ENCODE measurements at places on chromosomes 16 and 17. TPM values are rescaled to one million over a fixed set of nuclear protein-coding genes. Genes with fewer than 3 reads are reported as not detected.

GRCh38 chr16:53600126-53600525, 97.1 kb upstream of the AKTIP start:
- DNase-seq = no peak

CCL13 gene
- polyA plus RNA-seq = not detected

GRCh38 chr16:27387724-27388123, 14.2 kb upstream of the IL21R start:
- DNase-seq = no peak

EPX gene
- polyA plus RNA-seq = not detected

DNA sequence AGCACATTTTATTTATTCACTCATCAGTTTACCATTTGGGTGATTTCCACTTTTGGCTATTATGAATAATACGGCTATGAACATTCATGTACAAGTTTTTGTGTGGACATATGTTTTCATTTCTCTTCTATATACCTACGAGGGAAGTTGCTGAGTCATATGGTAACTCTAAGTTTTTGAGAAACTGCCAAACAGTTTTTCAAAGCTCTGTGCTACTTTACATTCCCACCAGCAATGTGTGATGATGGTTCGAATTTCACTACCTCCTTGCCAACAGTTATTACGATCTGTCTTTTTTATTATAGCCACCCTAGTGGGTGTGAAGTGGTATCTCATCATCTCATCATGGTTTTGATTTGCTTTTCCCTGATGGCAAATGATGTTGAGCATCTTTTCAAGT, 63.7 kb upstream of the MRTFB start:
- no peak for DNase-seq

GRCh38 chr16:71885261-71885650, 1.3 kb upstream of the ZNF821 start:
- DNase-seq = no peak

DNA sequence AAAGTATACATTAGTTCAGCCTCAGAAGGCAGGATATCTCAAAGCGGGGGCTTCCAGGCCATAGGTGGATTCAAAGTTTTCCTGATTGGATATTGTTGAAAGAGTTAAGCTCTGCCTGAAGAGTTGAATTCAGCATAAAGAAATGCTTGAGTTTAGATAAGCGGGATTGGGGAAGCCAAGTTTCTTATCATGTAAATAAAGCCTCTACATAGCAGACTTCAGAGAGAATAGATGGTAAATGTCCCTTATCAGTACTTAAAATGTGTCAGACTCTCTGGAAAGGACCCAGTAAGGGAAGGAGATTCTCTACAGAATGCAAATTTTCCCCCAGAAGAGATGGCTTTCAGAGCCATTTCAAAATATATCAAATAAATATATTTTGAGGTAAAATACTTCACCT, 423.5 kb downstream of the SHISA9 start:
- DNase-seq = no peak

CASKIN2 gene
- 1.9 TPM for polyA plus RNA-seq

DNA sequence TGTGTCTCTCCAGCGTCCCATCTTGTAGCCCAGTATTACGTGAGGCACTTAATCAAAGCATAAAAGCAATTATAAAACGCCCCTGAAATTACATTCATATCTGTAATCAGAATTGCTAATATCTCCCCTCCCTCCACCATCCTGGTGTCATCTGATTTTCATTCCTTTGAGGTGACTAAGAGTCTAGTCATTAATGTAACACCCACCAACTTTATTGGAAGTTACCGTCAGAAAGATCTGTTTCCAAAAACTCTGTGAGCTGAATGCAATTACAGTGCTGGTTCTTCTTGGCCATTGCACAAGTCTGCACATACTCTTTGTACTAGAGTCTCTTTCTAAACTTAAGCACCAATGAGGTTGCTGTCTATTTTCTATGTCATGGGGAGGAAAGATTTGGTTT, 12.5 kb upstream of the MAF start:
- DNase-seq = no peak

- DNase-seq = no peak
Observed at GRCh38 chr17:79326814-79327213, 252.2 kb downstream of the ENGASE start.

DNA sequence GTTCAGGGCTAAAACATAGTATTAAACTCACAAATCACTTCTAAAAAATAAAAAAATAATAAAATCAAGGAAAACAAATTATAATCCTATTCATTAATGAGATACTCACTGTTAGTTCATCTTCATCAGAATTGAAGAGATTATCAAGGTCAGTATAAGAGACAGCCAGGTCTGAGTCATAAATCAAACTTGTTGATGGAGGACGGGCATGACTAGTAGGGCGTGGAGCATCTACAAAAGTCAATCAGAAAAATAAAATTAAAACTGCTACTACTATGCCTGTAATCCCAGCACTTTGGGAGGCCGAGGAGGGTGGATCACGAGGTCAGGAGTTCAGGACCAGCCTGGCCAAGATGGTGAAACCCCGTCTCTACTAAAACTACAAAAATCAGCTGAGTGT, 59.1 kb upstream of the INTS2 start:
- DNase-seq = no peak

DNA sequence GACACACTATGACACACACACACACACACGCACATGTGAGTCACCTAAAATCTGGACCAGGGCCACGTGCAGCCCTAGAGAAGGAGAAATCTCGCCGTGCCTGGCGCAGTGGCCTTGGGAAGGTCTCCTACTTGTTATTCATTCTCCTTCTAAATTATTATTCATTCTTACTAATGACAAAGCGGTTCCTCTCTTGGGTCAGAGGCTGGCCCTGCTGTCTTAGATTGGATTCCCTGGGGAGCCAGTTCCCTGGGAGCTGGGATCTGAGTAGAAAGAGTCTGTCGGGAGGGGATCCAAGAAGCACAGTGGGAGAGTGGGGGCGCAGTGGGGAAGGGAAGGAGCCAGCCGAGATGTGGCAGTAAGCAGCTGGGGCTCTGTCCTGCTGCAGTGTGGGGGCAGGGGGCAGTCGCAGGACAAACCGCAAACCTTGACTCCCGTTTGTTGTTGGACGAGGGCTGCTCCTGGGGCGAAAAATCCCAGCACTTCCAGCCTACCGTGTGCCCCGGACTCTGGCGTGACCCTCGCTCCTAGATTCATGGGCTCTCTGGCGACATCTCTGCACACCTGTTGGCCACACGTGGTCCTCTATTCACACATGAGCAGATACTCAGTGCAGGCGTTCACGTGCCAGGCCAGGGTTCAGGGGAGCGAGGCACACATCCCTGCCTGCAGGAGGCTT, 18.7 kb upstream of the JPH3 start:
- DNase-seq = no peak

All from AG04450 (cell line).